T1000 (cell line): ENCODE measurements at places on chromosomes 11 and 22.

DNA sequence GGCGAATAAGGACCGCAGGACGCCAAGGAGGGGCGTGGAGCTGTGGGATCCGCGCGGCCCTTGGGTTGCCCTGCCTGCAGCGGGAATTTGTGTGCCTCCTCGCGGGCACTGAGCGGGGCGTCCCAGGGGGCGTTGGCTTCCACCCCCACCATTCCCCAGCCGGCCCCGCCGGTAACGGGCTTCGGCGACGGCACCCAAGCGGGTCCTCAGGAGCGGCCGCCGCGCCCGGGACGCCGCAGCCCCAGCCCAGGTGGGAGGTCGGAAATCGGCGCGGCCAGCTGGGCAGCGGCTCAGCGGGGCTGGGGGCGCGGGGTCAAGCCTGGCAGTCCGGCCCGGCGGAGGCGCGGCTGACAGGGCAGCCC is 320 bp downstream of the CLTCL1 start:
- DNase-seq, result peak; percentile 19

- no peak for DNase-seq
Measured at GRCh38 chr22:40348025-40348658, 1.8 kb downstream of the ADSL start.

GRCh38 chr11:103959279-103959942 is 77.0 kb upstream of the DDI1 start:
- DNase-seq, result peak; percentile 18

DNA sequence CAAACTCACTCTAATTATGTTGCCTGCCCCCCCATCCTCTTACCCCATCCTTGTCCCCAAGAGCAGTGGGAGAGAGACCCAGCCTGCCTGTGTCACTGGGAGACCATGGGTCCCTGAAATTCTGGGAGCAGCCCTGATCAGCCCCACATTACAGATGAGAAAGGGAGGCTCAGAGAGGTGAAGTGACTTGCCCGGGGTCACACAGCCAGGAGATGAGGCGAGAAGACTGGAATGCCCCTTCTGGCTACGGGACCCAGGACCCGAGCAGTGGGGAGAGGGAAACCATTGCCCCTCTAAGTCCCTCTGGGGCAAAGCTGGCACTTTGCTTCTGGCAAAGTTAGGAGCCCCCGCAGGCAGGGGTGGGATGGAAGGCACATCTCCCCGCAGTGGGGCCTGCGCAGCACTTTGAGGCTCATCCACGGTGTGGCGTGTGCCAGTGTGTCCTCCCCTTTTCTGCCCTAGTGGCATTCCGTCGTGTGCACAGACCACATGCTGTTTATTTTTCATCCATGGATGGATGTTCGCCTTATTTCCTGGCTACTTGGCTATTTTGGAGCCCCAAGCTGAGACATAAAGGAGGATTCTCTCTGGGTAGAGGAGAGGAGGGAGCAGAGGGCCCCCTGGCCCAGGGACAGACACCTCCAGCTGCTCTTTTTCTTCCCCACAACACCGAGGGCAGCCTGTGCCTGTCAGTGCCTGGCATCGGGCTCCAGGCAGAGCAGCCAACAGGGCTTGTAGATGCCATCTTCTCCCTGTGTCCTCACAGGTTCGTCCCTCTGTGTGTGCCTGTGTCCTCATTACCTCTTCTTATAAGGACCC is 3.7 kb upstream of the FGF3 start:
- DNase-seq, result no peak

GRCh38 chr22:46542011-46542985 is 4.9 kb upstream of the CELSR1 start:
- peak; percentile 2 for DNase-seq

DNA sequence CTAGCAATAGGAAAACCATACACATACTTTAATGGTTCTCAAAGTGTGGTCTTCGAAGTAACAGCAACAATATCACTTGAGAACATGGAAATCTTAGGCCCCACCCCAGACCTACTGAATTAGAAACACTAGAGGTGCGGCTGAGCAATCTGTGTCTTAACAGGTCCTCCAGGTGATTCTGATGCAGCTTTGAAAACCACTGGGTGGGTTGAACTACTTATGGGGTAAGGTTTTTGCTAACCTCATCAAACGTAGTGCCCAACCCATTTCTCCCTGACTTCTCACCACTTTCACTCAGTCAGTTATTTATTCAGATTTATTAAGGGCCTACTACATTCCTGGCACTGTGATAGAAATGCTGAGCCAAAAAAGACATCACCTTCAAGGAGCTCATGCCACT is 3.7 kb downstream of the MPZL2 start:
- no peak for DNase-seq

DNA sequence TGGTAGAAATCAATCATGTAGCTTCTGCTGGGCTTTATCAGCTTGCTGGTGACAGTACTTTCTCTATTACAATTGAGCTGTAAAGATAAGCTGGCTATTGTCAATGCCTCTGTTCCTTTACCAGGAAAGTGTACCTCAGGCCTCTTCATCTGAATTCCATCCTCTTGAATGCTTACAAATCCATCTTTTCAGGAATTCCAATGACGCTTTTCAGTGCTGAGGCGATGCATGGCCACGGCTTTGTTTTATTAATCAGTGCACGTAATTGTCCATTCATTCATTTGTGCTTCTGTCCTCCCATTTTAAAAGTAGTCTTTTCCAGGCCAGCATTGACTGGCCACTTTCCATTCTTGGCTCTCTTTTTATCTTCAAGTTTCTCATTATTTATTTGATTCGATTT is 202.0 kb downstream of the PGR start:
- no peak for DNase-seq
